ENCODE measurements at places on chromosomes 3 and 15.

DNA sequence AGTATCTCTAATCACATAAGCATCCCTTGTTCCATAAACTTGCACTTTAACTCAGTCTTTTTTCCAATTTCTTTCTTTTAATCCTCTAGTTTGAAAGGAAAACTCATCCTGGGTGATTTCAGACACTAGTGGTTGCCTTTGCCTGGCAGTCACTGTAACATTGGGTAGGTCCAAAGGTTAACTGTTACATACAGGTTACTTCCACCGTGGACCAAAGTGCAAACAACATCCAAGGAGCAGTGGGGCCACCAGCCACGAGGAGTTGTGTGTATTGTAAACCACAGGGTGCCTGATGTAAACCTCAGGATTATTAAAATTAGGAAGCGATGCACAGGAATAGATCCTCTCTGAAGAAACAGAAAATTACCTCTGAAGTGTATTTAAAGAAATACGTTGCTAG, 75.0 kb downstream of the HCN4 start:
- DNase-seq, result no peak

- no peak for DNase-seq
Observed at GRCh38 chr15:101133751-101134261, 118.0 kb downstream of the CHSY1 start.

DNA sequence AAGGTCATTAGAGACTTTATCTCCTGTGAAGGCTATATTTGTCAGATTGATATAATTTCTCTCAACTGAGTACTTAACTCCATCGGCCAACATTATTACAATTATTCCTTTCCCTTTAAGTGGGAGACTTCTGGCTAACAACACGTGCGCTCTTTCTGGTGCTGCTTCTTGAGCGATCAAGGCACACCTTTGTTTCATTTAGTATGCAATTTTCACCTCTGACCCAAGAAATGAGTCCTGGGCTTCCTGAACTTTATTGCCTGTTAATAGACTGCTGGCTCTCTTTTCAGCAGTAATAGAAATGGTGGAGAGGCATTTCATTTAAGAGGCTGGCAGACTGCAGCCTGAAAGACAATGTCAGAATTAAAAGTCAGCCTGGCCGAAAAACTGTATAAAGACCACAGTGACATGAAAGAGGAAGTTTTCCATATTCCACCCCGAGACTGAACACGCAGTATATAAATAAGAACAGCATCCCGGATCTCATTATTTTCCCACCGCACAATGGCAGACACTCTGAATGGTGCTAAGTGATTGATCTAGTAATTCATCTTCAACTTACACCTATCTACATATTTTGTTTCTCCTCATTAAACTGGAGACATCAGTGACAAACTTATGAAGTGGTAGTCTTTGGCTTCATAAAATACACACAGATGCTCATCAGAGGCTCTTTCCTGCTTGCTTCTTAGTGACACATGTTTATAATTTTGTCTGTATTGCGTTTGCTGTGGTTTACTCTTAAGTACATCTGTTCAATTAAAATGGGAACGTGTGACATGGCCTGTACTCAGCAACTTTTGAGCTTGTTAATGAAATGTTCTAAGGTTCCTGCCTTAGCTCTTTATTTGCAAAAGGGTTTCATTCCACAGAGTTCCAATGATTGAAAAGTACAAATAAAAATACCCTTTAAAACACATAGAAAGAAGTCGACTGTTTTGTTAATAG, 299.9 kb downstream of the MECOM start:
- DNase-seq, result no peak

DNA sequence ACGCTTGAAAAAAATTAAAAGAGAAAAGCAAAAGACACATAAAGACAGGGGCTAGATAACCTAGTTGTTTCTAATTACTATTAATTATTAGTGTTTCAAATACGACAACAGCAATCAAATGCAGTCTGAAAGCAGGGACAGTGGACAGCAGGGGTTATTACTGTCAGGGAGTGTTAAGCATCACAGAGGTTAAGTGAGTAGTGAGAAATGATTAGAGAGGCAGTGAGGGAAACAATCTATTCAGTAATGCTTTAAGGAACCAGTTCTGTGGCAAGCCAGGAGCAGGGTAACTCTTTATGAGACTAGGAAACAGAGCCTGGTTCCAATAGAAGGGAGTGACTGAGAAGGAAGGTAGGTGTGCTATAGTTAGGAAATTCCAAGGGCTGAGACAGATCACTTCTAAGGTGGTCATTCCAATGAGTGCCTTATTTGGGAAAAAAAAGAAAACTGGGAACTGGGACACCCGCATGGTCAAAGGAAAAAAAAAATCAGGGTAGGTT, 15.0 kb downstream of the RYK start:
- no peak for DNase-seq

DNA sequence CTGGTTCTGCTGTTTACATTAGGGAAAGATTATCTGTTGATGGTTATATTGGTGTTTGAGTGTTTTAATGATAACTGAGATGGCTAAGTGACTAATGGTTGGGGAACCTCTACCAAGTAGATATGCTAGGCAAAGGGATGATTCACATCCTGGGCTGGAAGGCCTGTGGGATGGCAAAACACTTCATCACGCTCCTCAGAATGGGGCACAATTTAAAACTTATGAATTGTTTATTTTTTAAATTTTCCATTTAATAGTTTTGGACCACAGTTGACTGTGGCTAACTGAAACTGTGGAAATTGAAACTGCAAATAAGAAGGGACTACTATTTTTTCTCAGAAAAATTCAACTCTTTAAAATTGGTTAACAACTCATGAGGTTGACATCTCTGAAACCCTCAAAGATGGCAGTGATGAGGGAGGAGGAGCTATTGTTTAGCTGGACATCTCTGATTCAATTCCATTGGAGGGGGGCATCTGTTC, 100.5 kb upstream of the ZBED2 start:
- DNase-seq, result no peak

DNA sequence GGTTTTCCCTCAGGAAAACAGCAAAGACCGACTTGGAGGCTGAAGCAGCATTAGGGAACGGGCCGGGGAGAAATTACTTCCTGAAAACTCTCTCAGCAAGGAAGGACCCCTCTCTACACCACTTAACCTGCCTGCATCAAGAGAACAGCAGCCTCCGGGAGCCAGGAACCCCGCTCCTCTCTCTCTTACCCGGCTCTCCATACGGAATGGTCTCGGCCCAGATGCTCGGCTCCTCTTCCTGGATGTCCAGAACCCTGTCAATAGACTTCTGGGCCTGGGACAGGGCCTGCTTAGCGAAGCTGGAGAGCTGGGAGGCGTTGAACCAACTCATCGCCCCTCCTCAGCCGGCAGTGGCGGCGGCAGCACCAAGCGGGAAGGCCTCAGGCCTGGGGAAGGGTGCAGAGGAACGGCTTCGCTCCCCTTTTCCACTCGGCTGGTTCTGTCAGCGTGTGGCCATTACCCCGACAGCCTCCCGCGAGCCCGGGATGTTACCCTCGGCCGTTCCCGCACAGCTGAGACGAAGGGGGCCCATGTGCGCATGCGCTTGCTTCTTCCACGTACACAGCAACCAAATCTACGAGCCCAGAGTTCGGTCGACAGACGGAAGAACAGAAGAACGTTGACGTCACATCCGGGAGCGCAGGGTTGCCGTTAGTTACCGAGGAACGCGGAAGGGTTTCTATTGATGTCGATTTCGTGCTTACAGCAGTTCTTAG, at the start of gene TMF1:
Gene TMF1 (minus strand): TSS at position 578 of the 716 bp plus-strand sequence. CDS start 247 bp downstream, at position 331.
- peak; percentile 99 for DNase-seq
